ENCODE measurements at places on chromosomes 7 and 10.
A peak's percentile ranks its signal among the peaks of the same experiment; 100 is the strongest.

DNA sequence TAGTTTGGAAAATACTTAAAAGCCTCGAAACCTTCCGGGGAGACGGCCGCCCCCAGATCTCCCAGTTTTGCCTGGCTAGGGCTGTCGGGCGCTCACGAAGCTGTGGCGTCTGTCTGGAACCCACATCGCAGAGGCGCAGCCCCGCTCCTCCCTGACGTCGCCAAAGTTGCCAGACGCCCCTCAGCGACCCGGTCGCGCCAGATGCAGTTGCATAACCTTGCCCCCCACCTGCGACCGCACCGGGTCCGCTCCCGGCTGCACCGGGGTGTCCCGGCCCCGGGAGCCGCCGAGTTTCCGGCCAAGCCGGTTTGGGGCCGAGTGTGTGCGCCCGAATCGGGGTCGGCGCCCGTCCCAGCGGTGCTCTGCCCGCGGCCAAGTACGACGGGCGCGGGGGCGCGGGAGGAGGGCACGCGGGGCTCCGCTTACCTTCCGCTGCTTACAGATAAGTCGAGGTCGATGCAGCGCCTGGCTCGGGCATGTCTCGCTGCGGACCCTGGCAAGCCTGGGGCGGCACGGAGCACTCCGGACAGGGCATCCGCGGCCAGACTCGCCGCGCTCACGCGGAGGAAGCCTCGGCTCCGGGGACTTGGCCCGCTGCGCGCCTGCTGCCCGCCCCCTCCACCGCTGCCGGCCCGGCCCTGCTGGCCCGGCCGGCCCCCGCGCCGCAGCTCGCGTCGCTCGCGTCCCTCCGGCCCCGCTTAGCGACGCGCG, 665 bp downstream of the INSYN2A start:
- DNase-seq, result peak; percentile 7

DNA sequence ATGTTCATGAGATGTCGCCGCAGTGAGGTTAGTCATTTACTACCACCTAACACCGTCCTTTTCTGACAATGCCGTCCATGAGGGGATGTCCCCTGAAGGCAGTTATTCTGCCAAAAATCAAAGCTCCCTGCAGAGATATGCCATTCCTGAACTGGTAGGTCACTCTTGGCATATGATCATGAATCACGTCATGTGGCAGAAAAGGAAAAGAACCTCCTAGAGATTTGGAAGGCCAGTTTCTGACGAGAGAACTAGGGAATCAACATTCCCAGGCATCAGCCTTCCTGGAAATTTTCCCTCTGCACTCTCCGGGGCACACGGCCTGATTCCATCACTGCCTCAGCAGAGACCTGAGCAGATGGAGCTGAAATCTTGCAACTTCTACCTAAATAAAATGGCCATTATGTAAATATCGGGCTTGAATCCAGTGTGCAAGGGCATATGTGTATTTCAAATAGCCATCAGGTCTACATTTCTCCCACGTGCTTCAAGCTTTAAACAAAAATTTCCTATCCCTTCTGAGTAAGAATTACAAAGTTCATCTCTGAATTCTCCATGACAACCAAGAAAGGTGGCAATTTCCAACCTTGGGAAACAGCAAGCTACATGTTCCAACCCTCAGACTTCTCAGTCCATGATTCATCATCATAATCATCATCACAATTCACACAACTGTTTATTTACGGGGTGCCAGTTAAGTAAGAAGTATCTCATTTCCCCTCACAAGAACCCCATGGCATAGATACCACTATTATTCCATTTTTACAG, 46.5 kb downstream of the AMPH start:
- DNase-seq, result no peak

GRCh38 chr10:123761038-123761428, 94.9 kb downstream of the GPR26 start:
- no peak for DNase-seq

DNA sequence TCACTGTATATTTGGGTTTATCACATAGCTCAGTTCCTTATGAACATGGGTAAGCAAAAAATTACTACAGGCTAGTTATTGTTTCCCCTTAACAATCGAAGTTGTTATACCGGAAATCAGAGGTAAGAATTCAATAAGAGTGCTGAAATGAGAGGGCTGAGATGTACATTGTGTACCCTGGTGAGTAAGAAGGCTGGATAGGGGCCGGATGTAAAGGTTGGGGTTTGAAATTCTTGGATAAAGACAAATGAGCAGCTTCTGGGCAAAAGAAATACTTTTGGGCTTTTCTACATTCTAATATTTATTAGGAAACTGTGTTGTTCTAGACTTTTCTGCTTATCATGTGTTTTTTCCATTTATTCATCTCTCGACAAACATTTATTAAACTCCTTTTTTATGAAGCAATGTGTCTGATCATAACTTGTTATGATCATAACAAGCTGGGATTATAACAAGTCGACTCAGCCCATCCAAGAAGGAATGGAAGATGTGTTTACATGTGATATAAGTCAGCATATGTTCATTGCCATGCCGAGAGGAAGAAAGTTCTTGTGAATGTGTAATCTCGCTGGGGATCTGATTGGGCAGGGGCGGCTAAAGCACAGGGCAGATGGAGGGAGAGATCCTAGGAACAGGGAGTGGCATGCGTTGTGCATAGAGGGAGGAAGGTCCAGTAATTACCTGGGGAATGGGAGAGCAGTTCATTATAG, 155.3 kb downstream of the PLXDC2 start:
- no peak for DNase-seq

- DNase-seq, result no peak
Observed at GRCh38 chr7:55432939-55433784, 68.0 kb downstream of the LANCL2 start.

DNA sequence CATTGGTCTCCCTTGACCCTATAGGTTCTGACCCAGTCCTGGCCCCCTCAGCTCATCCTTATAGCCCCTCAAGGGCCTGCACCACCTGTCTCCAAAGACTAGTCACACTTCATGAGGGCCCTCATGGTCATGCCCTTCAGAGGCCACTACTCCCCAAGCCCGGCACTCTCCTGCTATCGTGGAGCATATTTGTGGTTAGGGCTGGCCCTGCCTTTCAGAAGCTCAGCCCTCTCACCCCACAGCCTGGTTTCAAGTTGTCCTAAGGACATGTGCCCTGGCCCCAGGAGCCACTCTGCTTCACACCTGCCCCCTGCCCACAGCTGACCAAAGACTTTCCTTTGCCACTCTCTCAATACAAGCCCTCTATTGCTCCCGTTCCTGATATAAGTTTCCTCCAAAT, 60.3 kb upstream of the LBX1 start:
- DNase-seq, result no peak

DNA sequence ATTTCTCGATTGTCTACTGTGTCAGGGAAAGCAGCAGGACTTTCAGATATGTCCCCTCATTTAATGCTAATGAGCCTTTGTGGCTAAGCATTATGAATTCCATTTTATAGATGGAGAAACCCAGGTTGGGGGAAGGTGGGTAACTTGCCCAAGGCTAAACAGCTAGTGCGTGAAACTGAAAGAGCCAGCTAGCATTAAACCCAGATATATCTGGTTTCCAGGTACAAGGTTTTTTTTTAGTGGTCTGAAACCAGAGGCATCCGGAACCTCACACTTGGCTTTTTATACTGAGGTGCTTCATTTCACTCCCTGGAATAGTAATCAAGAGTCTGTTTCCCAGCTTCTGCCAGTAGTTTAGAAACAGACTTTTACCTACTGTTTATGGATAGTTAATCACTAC, 694.8 kb downstream of the PHTF2 start:
- no peak for DNase-seq

GRCh38 chr7:132650498-132650897, 74.2 kb upstream of the PLXNA4 start:
- no peak for DNase-seq

GRCh38 chr7:111043561-111043960, 47.4 kb upstream of the LRRN3 start:
- no peak for DNase-seq

DNA sequence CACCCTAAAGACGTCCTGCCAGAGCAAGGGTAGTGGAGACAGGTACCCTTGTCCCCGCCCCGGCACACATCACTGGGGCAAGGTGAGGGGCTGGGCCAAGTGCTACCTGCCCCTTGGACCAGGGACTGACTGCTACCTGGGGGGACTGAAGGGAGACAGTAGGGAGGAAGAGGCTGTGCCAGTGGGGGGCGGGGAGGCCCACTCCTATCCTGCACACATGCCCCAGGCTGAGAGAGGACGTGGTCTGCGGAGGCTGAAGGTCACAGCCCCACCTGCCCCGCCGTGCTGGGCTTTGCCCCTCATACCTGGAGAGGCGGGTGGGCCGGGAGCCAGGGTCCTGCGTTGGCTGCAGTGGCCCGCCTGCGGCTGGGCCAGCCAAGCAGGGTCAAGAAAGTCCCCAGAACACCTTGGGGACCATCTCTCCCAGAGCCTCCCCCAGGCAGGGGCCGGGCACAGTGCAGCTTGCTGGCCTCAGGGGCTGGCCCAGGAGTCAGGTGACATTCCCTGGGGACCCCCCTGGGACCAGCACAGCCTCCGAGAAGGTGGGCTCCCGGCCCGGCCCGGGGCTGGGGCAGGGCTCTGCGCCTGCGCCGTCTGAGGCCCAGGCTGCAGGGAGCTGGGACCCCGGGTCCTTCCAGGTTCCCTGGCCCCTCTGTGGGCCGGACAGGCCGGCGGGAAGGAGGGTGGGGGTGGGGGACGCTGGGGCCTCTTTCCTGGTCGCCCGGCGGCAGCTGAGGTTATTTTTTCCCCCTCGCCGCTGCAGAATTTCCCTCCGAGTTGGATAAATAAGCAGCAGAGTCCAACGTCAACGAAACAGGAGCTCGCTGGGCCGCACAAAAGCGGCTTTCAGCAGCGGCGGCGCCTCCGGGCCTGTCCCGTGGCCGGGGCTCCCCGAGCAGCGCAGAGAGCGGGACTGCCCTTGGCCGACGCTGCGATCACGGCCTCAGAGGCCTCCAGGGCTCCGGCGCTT, 9.8 kb upstream of the FZD9 start:
- DNase-seq, result peak; percentile 48

DNA sequence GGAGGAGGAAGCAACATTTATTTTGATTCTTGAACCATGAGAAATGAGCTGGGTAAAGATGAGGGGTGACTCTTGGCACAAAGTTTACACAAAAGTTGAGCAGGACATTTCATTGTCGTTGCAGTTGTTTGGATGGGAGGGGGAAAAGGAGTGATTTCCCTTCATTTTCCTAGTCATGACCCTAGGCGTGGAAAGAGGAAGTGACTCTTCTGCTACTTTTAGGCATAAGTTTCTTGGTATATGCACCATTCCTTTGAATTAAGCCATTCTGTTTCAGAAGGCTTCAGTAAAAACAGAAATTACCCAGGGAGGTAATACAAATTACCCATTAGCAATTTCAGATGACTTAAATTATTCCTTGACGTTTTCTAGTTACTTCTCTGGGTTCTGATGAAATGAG, 113.9 kb upstream of the FAM171A1 start:
- DNase-seq, result no peak

GRCh38 chr10:66284621-66285020, 641.2 kb upstream of the LRRTM3 start:
- DNase-seq, result no peak

GRCh38 chr10:103926722-103927319, 8.8 kb upstream of the STN1 start:
- no peak for DNase-seq
